ENCODE measurements at places on chromosomes 7 and 10. TPM values are rescaled to one million over a fixed set of nuclear protein-coding genes. Genes with fewer than 3 reads are reported as not detected.

GBX1 gene
- not detected for total RNA-seq

ZCWPW1 gene
- total RNA-seq, result 0.86 TPM

INHBA gene
- 2.6 TPM for total RNA-seq

GRCh38 chr7:36712015-36712414 is 12.3 kb downstream of the AOAH start:
- peaks cover 9% of the 10 kb centered on the region for H3K4me1 ChIP-seq
- H3K27me3 ChIP-seq, result no peaks in the 10 kb centered on the region
- H3K27ac ChIP-seq, result no peak overlapping the region

UNCX gene
- not detected for total RNA-seq
